NCI-H774 (cell line): ENCODE measurements at places on chromosomes 1 and 21.
A peak's percentile ranks its signal among the peaks of the same experiment; 100 is the strongest.

DNA sequence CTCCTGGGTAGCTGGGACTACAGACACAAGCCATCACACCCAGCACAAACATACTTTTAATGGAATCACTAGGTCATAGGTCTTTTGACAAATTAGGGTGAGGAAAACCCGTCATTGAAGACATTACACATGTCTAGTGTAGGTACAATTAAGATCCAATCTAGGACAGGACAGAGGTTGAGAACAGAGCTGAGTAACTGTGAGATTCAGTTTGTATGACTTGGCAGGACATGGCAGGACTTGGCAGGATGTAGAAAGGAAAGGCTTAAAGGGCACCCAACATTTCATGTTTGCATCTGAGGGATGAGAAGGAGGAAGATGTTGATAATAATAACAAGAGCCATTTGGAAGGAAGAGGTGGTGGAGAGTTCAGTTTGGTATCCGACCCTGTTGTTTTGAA, 483.8 kb downstream of the PCP4 start:
- DNase-seq: no peak

DNA sequence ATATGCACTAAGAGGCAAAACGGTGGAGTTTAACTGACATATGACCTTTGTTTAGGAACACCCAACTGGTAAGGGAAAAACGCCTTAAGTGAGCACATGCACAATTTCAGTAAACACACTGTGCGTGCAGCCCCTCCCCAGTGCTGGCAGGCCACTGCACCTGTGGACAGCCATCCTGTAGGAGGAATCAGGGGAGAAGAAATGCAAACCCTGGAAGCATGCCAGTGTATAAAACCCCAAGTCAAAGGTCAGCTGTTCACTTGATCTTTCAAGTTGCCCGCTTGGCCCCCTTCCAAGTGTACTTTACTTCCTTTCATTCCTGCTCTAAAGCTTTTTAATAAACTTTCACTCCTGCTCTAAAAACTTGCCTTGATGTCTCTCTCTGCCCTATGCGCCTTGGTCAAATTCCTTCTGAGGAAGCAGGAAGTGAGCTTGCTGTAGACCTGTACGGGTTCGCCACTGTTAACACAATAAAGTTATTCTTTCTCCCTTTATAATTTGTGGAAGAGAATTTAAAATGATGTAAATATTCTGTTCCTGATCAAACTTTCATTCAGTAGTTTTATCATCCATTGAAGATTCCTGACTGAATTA, 31.8 kb downstream of the USP25 start:
- no peak for DNase-seq

- DNase-seq: no peak
Observed at GRCh38 chr1:197825541-197825940, 50.3 kb upstream of the DENND1B start.

GRCh38 chr1:33424610-33425009, 6.3 kb downstream of the PHC2 start:
- DNase-seq: no peak

DNA sequence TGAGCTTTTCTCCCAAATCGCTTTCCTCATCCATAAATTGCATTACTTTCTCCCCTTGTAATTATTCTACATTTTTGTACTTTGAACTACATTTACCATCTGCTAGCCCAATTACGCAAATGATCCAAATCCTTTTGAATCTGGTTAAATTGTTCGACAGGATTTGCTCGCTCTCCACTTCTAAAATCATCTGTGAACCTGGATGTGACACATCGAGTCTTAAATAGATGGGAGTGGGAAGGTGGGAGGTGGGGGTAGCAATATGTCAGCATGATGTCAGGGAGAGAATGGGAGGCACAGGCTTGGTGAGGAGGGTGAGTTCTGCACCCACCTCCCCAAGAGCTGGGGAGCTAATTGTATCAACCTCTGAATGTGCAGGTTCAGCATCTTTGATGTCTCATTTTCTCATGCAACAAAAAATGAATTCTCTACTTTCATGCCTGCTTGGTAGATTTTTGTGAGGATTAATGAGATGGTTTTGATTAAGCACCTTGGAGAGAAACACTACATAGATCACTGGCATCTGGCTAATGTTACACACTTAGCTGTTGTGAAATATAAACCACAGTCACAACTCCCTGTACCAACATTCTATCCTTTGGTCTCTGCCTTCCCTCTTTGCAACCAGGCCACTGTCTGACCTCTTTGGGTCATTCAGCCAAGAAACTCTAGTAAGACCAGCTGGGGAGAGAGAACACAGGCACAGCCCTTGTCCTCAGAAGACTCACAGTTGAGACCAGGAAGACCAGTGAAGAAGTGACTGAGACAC, 165.1 kb downstream of the DAB1 start:
- DNase-seq: no peak

GRCh38 chr1:7422081-7422480, 349.0 kb upstream of the VAMP3 start:
- DNase-seq: no peak

- no peak for DNase-seq
Observed at GRCh38 chr1:183593356-183593755, 3.1 kb upstream of the NCF2 start.

GRCh38 chr1:202861420-202862132, 27.4 kb downstream of the RABIF start:
- peak; percentile 93 for DNase-seq

DNA sequence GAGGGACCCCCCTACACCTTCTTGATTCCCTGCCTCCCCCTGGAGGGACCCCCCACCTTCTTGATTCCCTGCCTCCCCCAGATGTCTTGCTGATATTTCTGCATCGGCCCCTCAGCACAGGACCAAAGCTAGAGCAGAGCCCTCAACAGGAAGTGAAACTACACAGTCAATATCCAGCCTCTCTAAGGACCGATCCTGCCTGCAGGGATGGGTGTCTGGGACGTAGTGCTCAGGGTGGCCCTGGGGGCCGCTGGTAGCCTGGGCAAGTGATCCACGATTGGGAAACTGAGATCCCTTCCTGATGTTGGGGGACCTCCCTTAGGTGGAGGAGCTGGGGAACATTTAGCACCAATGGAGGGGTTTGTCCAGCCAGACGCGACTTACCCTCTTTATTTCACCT, 3.9 kb upstream of the LEFTY2 start:
- no peak for DNase-seq

GRCh38 chr1:202568826-202569225, 141.4 kb downstream of the SYT2 start:
- DNase-seq: no peak

GRCh38 chr1:25996966-25997827, 666 bp downstream of the PAFAH2 start:
- no peak for DNase-seq

DNA sequence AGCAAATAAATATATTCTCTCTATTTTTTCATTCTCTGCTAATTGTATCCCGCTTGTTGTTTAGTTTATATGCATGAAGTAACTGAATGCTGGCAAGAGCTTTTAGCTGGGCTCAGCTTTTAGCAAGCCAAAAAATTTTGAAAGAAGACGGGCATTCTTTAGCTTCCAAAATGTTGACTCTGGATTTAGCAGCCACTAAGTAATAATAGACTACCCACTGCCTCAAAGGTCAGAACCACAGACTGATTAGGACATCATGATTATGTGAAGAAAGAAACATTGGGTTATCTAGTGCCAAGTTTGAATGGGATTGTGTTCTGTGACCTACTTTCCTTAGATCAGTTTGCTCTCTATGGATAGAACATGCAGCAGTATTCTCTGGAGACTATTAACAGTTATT, 80.3 kb upstream of the DPH5 start:
- no peak for DNase-seq

GRCh38 chr1:59678493-59679228, 136.1 kb upstream of the HOOK1 start:
- no peak for DNase-seq

DNA sequence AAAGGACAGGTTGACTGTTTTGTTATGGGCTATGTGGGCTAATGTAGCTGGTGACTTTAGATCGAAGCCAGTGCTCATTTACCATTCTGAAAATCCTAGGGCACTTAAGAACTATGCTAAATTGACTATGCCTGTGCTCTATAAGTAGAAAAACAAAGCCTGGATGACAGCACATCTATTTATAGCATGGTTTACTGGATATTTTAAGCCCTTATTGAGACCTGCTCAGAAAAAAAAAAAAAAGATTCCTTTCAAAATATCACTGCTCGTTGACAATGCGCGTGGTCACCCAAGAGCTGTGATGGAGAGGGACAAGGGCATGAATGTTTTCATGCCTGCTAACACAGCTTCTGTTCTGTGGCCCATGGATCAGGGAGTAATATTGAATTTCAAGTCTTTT, 48.1 kb downstream of the CAMSAP2 start:
- DNase-seq: no peak
